Endothelial cell (in vitro differentiated cells): ENCODE measurements at places on chromosomes 2 and 18. TPM values are rescaled to one million over a fixed set of nuclear protein-coding genes. Genes with fewer than 3 reads are reported as not detected.

GRCh38 chr2:130918393-130918792 is 81.7 kb downstream of the ARHGEF4 start:
- DNase-seq = no peak

- no peak for DNase-seq
These were observed 111.4 kb downstream of the FEZ2 start for GRCh38 chr2:36486521-36487044.

DNA sequence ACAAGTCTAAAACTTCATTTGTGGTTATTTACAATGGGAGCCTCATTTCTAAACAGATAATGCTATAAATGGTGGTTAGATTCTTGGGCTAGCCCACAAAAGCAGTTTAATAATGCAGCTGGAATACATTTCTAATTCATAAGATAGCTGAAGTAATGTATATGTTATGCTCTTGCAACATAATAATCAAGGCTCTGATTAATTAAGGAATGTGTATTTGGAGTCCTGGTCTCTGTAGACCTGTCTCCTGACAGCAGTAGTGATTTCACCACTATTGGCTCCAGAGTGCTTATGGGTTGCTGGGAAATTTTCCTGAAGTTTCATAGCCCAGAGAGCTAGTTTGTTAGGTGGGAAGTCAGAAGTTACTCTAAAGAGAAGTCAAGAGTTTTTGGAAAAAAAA is 21.3 kb upstream of the CDC42EP3 start:
- no peak for DNase-seq

The EVA1A gene
- 19.9 TPM for total RNA-seq

- DNase-seq = no peak
These were observed 10.4 kb upstream of the SPATS2L start for GRCh38 chr2:200296118-200296517.

DNA sequence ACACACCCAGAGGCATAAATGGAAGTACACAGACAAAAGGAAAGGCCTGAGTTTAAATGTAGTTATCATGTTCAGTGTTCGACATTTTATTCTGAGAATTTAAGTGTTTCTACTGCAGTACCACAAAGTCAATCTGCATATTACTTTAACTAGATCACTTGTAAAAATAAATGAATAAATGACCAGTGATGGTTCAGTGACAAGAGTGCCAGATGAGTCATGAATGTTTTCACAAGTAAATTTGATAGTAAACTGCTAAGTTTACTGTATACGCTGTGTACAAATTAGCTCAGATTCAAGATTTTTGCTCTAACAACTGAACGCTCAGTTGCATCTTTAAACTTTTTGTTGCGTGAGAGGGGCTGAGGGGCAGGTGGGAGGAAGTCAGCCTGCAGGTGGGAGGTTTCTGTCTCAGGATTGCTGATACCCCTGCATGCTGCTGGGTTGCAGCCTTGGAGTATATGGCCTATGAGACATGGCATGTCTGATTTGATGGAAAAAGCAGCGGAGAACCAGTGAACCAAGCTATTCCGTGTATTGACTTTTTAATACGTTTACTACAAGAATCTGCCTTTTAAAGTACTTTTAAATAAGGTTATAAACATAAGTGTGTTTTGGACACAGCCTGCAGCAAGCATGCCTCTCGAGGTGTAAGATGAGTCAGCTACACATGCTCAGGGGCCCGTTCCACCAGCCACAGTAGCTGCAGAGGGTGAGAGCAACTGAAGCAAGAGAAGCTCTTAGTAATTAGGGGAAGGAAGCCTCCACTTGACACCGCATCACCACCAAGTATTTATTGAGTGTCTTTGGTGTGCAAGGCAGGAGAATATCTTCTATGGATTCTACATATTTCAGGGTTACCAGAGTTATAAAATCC is 245.1 kb downstream of the NEDD4L start:
- no peak for DNase-seq

GRCh38 chr2:27174638-27175037 is 25.8 kb downstream of the TCF23 start:
- no peak for DNase-seq

GRCh38 chr2:66573416-66573815 is 138.5 kb downstream of the MEIS1 start:
- DNase-seq = no peak

The CHRNG gene
- total RNA-seq = not detected

The SIX3 gene
- not detected for total RNA-seq
